Non-pigmented ciliary epithelial cell (primary cell): ENCODE measurements at places on chromosomes 5 and 9.
A peak's percentile ranks its signal among the peaks of the same experiment; 100 is the strongest.

DNA sequence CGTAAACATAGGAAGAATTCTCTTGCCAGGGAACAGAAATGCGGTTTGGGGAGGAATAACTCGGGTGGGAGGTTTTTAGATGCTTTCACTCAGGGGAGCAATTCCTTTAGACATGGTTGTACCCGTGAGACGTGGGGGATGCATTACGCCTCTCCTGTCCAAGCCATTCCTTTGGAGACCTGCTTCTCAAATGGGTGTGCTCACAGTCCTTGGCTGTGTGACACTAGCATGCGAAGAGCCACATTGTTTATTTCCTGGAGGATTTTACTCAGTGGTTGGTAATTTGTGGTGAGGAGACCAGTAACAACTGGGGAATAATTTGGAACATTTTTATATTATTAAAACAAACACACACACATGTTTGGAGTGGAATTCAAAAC lies 18.5 kb downstream of the COL15A1 start:
- no peak for DNase-seq

- no peak for DNase-seq
These were observed 12.8 kb upstream of the JADE2 start for GRCh38 chr5:134512661-134512999.

DNA sequence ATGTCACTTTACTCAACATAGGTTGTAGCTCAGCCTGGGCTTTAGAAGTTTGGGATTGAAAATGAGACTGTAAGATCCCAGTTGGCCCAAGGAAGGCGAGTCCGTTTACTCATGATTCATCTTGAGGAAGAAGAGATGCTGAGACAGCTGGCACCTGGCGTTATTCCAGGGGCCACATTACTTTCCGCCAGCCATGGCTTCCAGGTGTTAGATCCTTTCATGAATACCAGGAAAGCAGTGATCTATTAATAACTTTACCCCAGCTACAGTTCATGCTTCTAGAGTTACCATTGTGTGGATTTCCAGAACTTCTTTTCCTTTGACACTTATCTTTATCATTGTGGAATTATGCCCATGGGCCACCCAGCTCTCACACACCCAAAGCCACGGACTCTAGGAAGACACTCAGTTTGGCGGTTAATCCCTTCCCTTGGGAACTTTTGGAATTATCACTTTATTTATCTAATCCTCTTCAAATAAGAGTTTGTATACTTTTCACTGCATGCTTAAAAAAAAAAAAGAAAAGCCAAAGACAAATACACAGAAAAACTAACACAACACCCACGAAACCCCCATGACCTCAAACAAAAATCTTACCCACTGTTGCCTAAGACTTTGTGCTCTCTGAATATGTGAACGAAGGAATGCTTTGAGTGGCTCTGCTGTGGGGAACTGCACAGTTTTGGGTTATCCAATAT lies 26.9 kb downstream of the RAI14 start:
- no peak for DNase-seq

- no peak for DNase-seq
These were observed 3.2 kb downstream of the CPLX2 start for GRCh38 chr5:175874462-175875139.

DNA sequence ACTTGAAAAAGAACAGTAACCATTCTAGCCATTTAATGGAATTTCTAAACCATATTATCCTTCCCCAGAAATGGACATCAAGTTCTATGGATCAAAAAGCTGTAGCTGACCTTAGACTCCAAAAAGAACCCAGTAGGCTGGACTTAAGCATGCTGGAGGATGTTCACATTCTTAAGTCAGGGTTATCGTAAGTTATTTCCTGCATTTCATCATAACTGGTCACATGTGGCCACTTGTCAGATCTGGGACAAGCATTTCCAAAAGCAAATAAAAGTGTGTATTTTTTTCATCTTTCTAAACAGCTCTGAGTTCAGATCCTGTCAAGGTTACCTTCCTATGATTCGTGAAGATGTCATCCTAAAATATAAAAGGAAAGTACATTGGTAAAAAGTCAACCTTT lies 274.5 kb upstream of the PTGER4 start:
- no peak for DNase-seq

- no peak for DNase-seq
These were observed 4.1 kb downstream of the SNCB start for GRCh38 chr5:176625966-176626875.

GRCh38 chr9:87250205-87250604 lies 247.5 kb upstream of the DAPK1 start:
- no peak for DNase-seq

DNA sequence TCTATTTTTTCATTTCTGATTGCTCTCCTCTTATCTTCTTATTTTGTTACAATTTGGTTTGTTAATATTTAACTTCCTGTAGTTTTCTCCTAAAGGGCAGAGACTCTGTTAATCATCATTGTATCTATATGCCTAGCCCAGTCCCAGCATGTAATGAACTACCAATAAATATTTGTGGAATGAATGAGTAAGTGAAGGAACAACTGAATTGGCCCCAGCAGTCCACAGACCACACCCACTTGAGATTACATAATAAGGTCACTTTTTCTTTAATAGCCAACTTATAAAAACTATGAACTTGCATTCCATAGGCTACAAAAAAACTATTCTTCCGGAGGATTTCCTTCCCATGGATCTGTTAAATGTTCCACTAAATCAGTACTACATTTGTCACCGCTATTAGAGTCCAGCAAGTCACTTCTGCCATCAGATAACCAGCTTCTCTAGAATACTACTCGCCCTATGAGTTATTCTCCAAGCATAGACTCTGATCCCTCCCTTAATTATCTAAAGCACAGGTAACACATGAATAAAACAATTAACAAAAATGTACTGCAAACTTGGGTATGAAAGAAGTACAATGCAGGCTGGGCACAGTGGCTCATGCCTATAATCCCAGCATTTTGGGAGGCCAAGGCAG lies 27.5 kb upstream of the TNPO1 start:
- DNase-seq = no peak

DNA sequence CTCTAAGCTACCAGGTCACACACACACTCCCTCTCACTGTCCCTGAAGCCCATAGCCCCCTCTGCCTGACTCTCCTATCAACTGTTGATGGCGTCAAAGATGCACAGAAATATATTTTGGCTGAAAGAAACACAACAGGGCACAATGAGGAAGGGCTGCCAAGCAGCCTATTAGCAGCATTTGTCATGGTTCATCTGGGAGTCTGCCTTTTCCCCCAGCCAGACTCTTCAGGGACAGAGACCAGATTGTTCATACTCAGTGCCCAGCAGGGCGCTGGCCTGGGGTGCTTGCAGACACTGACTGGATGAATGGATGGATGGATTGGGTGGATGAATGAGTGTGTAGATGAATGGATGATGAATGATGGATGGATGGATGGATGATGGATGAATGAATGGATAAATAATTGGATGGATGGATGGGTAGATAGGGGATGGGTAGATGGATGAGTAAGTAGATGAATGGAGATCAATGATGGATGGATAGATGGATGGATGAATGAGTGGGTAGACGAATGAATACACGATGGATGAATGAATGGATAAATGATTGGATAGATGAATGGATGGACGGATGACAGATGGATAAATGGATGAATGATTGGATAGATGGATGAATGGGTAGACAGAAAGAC lies 90.5 kb downstream of the ADAMTS2 start:
- no peak for DNase-seq

DNA sequence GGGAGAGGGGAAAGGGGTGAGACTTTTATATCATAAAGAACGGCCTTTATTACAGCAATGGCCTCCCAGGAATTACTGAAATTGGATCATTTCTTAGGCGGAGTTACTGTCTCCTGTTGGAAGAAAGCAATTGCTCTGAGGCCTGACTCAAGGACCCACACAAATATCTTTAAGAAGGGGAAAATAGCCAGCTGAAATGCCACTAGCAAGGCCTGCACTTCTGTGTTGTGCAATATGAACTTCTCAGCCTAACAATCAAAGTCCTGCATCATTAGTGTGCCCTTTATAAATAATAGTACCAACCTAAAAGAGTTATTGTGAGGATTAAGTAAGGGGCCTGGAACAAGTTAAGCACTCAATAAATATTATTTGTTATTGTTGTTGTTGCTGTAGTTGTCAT lies 30.1 kb upstream of the TRIM32 start:
- no peak for DNase-seq

GRCh38 chr9:113577525-113578261 lies 114.2 kb downstream of the RGS3 start:
- no peak for DNase-seq

GRCh38 chr5:132223861-132224260 lies 3.8 kb downstream of the P4HA2 start:
- DNase-seq = no peak

GRCh38 chr5:16609412-16609811 lies 7.4 kb downstream of the RETREG1 start:
- DNase-seq = no peak

- no peak for DNase-seq
These were observed 27.5 kb downstream of the KCNT1 start for GRCh38 chr9:135729480-135729879.

GRCh38 chr9:107730666-107731065 lies 241.1 kb upstream of the KLF4 start:
- no peak for DNase-seq

DNA sequence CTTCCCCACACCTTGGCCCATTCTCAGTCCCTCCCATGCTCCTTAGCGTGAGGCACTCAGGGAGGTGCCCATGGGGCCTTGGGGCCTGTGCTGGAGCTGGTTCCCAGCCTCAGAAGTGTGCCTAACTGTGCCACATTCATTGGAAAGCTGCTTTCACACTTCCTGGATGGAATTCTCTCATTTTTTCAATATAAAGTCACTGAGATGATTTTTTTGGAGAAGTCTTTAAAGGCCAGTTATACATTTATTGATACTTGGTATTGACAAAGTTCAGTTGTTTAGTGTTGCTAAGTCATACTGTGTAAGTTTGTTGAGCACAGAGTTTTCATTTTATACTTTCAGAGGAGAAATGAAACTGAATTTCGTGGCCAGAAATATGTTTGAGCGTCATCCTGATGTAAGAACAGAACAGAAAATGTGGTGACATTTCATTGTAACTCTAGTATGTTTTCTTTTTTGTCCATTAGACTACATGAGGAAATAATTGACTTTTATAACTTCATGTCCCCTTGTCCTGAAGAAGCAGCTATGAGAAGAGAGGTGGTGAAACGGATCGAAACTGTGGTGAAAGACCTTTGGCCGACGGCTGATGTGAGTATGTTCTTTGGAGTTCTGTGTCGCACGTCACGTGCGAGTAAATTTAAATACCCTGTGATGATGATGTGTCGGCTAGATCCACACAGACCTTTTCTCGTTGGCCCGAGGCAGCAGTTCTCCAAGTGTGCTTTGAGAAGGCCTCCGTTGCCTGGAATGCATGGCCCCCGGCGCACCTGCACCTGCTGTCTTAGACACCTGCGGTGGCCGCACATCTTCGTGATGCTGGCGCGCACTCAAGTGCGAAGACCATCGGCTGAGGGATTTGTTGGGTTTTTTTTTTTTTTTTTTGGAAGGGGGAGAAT lies 24.1 kb downstream of the TENT4A start:
- DNase-seq = no peak

DNA sequence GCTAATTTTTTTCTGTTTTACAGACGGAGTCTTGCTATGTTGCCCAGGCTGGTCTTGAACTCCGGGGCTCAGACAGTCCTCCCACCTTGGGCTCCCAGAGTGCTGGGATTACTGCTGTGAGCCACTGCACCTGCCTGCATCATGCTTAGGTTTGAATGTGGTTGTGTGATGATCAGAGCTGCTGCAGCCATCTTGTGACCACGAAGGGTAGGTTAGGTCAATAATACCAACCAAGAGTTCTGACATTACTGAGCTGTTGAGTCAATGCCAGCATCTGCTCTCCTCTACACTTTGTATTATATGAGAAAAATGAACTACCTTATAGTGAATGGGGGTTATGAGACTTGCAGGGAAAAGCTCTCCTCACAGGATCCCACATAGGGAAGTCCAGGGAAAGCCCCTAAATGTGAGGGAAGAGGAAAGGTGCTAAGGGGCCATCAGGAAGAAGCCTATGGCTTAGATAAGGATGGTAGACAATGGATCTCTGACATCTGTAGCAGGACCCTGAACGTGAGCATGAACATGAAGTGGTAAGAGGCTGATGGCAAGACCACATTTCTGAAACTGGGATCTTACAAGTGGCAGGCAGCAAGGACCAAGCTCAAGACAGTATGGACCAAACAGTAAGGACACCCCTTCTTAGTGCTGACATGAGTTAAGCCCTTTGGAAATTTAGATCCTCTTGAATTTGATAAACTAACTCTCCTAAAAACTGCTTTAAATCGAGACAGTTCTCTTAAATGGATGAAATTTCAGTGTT lies 75.7 kb upstream of the ZNF169 start:
- no peak for DNase-seq

DNA sequence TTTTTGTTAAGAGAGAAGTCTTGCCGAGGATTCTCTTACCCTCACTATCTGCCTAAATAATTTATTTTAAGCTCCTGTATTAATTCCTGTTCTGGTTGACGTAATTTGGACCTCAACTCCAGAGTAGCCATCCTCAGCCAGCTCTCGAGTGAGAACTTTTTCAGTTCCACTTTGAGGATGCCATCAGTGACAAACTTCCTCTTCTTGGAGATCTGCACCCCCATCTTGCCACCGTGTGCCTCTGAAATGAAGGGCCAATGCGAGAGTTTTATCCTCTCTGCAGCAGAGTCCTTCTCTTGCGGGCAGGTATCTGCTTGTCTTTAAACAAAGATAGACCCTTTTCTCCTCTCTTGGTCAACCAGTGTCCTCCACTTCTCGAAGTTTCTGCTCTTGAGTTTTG lies 19.5 kb upstream of the TMEM174 start:
- no peak for DNase-seq

- DNase-seq = no peak
These were observed 33.6 kb upstream of the COL5A1 start for GRCh38 chr9:134607971-134608370.

DNA sequence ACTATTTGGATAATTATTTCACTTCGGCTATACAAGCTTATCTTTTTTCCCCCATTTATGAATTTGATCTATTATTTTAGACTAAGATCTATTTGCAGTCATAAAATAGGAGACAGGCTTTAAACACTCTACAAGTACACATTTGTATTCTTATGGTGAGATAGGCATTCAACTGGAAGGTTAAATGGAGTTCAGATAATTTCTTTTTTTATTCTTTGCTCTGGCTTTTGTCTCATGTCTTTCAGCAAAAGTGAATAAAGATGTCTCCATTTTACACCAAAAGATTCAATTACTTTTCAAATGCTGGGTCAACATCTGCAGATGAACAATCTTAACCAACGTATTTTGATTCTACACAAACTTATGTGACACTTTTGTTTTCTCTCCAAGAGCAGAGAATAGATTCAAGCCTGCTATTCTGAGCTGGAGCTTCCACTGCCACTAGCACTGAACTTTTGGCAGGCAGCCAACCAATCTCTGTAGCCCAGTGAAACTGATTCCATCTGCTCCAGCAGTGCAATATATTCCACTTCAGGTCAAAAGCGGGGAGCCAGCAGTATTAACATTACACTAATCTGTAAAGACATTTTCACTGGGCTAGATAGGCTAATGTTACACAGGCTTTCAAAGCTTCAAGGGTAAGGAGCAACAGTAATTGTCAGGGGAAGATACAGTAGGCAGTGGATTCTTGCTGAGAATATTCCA lies 452.0 kb upstream of the ZNF608 start:
- peak; percentile 63 for DNase-seq

- no peak for DNase-seq
These were observed 14.7 kb upstream of the NIPBL start for GRCh38 chr5:36861871-36862270.

- DNase-seq = peak; percentile 56
These were observed 31.4 kb downstream of the HMGCR start for GRCh38 chr5:75368391-75368790.

GRCh38 chr5:168162464-168162863 lies 129.0 kb upstream of the WWC1 start:
- no peak for DNase-seq
